ENCODE measurements at places on chromosomes 4 and X. TPM values are rescaled to one million over a fixed set of nuclear protein-coding genes. Genes with fewer than 3 reads are reported as not detected.
A peak's percentile ranks its signal among the peaks of the same experiment; 100 is the strongest.

The FRG1 gene
- total RNA-seq, result 27.3 TPM

GRCh38 chrX:21840193-21840545 lies 752 bp downstream of the MBTPS2 start:
- DNase-seq, result peak; percentile 68

DNA sequence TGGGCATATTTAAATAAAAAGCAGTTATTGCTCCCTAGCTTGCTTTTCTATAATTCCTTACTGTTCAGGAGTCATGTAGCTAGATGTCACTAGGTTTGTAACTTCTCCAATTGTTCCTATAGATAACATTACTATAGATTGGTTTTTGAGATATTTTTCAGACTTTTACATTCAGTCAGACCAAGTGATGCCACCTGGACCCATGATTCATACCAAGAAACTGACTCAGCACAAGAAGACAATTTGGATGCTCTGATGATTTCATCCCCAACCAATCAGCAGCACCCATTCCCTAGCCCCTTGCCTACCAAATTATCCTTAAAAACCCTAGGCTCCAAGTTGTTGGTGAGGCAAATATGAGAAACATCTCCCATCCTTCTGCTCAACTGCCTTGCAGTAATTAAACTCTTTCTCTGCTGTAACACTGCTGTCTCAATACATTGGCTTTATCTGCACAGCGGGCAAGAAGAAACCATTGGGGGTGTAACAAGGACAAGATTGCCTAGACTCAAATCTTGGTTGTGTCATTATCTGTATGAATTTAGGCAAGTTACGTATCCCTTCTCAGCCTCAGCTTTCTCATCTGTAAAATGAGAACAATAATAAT lies 11.8 kb upstream of the NEIL3 start:
- DNase-seq, result no peak

- no peak for DNase-seq
Measured at GRCh38 chr4:126799971-126800574, 832.7 kb upstream of the INTU start.

DNA sequence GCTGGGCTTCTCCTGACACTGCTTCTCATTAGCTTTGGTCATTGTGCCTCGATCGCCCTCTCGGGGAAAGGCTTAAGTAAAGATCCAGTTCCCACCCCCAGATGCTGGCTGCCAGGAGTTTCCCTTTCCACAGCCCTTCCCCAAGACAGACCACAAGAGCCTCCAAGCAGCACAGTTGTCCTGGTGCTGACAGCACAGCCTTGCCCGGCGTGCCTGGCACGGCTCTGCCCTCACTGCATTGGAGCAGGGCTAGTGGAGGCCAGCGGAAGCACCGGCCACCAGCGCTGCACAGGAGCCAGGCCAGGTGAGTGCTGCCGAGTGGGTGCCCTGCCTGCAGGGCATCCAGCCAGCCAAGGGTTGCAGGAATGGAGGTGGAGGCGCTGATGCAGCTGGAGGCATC lies 9.7 kb upstream of the MSANTD1 start:
- no peak for DNase-seq

GRCh38 chrX:123518791-123519190 lies 214.1 kb downstream of the THOC2 start:
- no peak for DNase-seq

- no peak for DNase-seq
Measured at GRCh38 chr4:67587156-67587555, 28.6 kb downstream of the STAP1 start.

DNA sequence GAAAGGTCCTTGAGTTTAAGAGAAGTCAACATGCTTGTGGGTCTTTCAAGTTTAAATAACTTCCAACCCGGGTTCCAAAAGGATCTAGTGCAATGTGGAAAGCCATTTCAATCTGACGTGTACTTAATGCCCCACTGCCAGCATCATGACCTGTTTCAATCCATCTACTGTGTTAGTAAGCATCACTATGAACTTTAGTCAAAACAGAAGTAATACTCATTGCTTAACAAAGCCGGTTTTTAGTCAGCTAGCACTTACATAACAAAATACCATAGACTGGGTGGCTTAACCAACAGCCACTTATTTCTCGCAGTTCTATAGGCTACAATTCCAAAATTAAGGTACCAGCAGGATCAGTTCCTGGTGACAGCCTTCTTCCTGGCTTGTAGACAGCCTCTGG lies 677.5 kb downstream of the DMD start:
- DNase-seq, result no peak

All from Karpas-422 (cell line).